Vagina (tissue), 2 donors: ENCODE measurements at places on chromosomes 16 and 17.

DNA sequence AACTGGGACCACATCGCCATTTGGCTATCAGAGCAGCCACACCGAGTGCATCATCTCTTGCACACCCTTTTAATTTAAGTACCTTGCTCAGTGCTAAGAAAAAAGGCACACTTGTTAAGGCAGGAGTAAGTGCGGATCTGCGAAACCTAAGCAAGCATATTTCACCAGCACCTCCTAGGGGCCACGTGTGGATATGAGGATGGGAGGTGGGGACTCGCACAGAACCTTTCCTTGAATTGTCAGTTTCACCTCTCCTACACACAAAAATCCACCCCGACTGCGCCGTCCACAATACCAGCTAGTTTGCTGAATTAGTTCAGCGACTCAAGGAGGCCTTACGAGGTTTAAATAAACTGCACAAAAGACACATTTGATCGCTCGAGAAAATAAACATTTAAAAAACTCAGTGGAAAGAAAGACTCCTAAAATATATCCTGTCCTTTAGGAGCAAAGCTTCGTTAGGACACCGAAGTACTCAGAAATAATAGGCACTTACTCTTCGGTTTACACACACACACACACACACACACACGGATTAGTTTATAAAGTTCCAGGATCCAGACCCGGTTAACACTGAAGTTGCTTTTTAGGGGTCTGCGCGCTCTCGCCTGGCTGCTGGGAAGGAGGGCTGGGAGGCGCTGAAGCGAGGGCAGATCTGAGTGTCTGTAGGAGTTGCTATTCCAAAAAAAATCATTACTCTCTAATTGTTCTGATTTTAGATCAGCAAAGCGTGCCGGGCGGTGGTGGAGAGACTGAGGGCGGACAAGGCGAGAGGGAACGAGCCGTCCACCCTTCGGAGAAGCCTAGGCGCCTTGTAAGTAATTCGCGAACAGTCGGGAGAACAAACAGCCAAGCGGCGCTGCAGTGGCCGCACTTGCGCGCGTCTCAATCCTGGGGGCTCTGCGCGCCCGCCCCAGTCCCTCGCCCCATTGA, 1.0 kb upstream of the KCNJ2 start:
- no peak for DNase-seq

DNA sequence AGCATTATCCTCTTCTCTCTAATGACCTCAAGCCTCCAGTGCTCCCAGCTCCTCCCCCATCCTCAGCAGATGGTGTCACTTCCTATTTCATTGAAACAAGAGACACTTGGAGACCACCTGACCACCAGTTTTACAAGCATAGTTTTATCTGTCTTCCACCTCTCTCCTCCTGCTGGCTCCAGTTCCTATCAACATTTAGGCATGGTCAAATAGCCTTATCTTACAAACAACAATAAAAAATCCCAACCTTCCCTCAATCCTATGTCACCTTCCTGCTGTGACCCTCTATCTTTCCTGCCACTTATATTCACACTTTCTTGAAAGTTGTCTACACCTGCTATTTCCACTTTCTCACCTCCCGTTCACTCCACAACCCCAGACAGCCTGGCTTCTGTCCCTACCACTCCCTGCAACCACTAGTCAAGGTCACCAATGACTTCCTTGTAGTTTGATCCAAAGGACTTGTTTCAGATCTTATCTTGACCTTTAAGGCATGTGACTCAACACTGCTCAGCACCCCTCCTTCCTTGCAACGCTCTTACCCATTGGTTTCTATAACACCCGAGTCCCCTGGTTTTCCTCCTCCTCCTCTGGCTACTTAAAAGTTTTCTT, 4.3 kb upstream of the NTN1 start:
- DNase-seq = no peak

DNA sequence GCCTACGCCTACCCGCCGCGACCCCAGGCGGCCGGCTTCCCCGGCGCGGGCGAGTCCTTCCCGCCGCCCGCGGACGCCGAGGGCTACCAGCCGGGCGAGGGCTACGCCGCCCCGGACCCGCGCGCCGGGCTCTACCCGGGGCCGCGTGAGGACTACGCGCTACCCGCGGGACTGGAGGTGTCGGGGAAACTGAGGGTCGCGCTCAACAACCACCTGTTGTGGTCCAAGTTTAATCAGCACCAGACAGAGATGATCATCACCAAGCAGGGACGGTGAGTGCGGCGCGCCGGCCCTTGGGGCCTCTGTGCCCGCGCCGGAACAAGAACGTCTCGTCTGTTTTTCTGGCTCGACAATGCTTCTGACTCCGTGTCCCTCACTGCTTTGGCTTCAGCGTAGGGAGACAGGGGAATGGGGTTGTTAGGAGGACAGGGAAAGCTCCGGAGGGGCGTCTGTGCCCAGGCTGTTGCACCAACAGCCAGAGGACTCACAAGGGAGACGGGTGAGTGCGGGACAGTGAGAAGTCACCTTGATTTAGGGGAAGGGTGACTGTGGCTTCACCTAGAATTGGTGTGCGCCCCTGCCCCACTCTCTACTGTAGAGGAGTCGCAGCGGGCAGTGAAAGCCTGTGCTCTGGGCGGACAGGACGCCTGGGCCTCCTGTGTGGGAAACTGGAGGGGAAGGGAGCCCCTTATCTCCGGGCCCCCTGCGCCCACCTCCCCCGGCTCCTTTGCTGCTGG, 806 bp downstream of the TBX21 start:
- no peak for DNase-seq

DNA sequence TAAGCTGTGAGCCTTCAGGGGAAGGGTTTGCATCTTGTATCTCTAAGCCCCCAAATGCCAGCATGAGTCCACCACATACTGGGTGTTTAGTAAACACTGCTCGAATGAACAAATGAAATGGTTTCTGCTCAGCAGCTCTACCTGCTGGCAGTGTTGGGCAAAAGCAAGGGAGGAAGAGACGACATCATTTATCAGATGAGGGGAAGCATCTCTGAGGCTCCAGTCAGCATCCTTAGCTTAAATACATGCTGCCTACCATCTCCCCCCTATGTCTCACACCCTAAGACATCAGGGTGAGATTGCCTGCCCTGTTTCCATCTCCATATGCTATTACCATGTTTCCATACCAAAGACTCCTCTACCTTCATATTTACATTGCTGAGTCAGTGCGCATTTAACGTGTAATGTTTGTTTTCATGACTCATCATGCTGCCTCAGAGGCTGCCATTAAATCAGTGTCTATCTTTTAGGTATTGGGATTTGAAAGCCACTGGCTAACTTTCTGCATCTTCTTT, 379.8 kb downstream of the UTP18 start:
- no peak for DNase-seq

- DNase-seq = no peak
These were observed 5.5 kb upstream of the MXRA7 start for GRCh38 chr17:76716146-76716838.

DNA sequence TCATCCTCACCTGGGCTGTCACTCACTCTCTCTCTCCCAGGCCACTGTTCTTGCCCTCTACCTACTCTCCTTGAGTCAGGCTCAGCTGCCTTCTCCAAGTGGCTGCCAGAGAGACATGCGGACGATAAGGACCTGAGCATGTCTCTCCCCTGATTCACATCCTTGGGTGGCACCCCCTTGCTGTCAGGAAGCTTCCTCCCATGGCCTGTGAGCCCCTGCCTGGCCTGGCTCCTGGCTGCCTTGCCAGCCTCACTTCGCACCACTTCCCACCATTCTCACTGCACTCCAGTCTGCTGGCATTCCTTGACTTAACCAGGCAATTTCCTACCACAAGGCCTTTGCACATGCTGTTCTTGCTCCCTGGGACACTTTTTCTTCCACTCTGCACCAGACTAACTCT, 2.7 kb upstream of the ALDH3A1 start:
- no peak for DNase-seq
